ENCODE measurements at places on chromosomes 1 and 21.

DNA sequence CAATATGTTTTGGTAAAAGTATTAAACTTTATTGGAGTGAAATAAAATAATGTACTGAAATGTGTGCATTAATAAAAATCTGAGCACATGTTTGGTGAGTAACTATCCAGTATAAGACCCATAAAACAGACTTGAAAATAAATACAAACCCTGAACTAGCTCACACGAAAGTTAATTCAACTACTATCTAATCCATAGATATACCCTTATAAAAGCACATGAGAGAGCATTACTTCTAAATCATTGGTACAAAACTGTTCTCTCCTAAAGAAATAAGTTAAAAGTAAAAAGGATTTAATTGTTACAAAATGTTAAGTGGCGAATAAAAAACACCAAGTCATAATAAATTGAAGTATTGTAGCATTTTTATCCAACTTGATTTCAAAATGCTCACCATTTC lies 295.6 kb downstream of the PTPRC start:
- no peak for DNase-seq

- DNase-seq, result no peak
These were observed 175.6 kb downstream of the SIPA1L2 start for GRCh38 chr1:232454227-232454886.

- no peak for DNase-seq
These were observed 413.1 kb downstream of the PTPRU start for GRCh38 chr1:29649189-29650040.

GRCh38 chr1:160739098-160739511 lies at the start of gene SLAMF7:
Gene SLAMF7 (plus strand): TSS chr1:160739247. CDS start chr1:160739302, 55 bp downstream.
- DNase-seq, result no peak

DNA sequence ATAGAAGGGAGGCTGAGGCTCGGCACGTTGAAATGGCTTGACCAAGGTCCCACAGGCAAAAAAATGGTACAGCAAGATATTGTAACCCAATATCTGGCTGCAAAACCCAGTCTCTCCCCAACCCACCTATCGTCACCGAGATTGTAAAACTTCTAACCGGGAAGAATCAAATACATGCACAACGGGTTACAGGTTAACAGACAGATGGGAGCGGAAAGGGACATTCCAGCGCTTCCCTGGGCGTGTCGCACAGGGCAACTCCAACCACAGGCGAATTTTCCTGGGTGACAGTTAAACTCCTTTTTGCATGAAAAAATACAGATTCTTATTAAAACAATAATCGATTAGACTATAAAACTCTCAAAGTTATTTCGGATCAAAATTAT lies 31.8 kb upstream of the JUN start:
- no peak for DNase-seq

GRCh38 chr1:182347019-182347418 lies 44.6 kb downstream of the GLUL start:
- DNase-seq, result no peak
